Epithelial cell of esophagus (primary cell): ENCODE measurements at places on chromosomes 6 and 20.

GRCh38 chr20:7627734-7628663 is 312.3 kb downstream of the HAO1 start:
- DNase-seq, result peak; percentile 79

DNA sequence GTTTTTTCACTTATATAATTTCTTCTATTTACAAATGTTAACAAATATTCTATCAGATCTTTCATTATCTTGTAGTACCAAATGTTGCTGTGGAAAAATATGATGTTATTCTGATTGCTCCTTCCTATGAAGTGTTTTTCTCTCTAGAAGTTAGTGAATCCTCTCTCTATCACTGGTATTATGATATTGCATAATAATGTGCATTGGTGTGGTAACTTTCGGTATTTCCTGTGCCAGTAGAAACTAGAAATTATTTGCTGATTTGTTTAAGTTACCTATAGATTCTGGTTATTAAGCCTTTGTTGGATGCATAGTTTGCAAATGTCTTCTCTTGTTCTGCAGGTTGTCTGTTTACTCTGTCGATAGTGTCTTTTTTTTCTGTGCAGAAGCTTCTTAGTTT is 342.5 kb downstream of the CENPW start:
- DNase-seq, result peak; percentile 24

- DNase-seq, result no peak
Observed at GRCh38 chr6:398558-399078, 7.1 kb downstream of the IRF4 start.

DNA sequence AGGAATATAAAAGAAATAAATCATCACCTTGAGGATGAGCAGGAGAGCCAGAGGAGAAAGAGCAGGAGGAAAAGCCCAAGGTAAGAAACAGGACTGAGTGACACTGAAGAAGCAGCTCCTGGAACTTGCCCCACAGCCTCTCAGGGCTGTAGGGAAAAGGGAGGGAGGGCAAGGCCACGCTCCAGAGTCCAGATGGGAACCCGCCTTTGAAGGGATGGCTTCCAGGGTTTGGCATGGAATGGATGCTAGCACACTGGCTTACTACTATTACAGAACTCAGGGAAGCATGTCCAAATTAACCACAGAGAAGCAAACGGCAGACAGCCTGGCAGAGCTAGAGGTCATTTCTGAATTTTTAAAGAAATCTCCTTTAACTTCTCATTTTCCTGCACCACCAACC is 26.8 kb downstream of the RALGAPA2 start:
- no peak for DNase-seq

GRCh38 chr6:35341557-35341956 is 801 bp upstream of the PPARD start:
- peak; percentile 32 for DNase-seq

DNA sequence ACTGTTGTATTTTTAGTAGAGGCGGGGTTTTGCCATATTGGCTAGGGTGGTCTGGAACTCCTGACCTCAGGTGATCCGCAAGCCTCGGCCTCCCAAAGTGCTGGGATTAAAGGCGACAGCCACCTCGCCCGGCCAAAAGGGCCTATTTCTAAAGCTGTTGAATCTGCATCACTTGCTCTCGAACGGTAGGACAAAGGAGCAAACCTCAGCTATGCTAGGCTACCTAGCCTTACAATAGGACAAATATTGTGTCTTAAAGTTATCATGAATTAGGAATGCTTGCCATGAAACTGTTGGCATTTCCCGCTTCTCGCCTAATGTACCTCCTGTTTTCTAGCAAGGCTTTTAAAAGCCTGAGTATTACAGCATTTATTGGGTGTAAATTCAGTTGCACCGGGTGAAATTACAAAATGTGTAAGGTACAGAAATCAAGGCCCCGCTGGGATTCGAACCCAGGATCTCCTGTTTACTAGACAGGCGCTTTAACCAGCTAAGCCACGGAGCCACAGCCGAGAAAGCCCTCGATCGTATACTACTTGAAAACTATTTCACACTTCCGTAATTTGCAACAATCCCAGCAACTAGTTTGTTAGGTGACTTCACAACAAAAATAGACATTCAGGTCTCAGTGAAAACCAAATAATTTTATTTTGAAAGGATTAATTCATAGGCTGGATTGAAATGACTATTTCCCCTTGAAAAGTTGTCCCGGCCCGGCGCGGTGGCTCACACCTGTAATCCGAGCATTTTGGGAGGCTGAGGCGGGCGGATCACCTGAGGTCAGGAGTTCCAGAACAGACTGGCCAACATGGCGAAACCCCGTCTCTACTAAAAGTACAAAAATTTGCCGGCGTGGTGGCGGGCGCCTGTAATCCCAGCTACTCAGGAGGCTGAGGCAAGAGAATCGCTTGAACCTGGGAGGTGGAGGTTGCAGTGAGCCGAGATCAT is 211.6 kb upstream of the ZNF184 start:
- DNase-seq, result peak; percentile 88

DNA sequence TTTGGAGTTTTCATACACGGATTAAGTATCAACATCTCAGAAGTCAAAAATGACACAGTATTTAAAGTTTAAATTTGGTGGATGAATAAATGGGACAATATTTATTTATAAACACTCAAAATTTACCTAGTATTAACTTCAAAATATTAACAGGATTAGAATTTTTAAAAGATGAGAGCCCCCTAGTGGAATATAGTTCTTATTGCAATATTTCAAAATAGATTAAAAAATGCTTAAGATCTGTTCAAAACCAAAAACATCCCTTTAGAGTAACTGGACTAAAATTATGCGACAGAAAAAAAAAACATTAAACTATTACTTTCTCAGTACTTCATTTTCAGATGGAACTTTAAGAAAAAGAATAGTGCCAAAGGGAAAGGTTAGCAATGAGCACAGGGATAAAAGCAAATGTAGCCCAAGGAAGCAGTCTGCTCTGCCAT is 56.6 kb downstream of the SNX14 start:
- DNase-seq, result no peak

DNA sequence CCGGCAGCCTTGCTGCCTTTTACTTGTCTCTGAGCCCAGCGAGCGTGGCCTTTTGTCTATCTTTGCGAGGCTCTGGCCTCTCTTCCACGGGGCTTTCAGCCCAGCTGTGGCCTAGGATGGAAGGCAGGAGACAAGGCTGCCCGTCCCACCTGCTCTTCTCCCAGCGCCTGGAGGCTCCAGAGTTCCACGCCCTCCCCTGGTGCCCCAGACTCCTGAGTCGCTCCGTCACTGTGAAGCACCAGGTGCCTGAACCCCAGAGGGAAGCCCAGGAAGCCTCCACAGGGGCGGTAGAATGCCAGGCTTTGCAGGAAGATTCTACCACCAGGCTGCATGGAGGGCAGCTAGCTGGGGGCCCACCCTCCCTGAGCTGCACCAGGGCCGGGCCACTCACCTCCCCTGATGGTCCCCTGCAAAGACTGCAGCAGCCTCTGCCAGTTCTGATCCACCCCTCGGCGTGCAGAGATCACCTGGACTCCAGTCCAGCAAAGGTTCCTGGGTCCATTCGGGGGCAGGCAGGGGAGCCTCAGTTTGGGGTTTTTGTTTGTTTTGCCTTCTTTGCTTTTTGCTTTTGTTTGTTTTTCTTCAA is 384.6 kb downstream of the CDH4 start:
- no peak for DNase-seq

DNA sequence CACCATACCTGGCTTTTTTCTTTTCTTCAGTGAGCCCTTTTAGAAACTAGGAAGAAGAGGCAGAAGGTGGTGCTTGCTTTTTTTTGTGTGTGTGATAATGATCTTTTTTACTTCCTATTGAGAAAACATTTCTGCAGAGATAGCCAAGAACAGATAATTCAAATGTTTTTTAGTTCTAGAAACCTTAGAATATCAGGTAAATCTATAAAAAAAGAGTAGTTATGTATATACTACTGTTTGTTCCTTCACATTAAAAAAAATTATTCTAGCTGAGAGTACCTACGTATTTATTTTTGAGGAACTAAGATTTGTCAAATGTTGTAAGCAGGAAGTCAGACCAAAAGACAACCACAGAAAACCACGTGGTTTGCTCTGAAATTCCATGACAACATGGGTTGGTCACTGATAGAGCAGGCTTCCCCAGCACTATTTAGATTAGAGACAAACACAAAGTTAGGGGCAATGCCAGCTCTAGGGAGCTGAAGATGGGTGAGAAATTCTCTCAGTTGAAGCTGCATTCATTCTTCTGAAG is 12.8 kb downstream of the STK4 start:
- DNase-seq, result peak; percentile 11

DNA sequence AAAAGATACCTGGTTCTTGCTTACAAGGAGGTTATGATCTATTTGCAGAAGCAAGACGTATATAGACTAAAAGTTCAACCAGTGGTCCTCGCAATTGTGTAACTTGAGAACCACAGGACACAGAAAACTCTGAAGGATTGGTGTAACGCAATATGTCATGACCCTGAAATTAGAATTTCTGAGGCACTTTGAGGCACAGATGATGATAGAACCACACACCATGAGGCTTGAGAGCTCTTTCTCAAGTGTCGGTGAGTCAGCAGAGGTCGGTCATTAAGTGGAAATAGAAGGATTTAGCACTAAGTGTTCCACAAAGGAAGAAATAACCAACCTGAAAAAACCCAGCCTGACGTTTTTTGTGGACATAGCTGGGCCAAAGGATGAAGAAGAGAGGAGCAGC is 15.3 kb upstream of the CCN2 start:
- DNase-seq, result peak; percentile 59

GRCh38 chr6:144346719-144347447 is 61.7 kb downstream of the UTRN start:
- peak; percentile 86 for DNase-seq

DNA sequence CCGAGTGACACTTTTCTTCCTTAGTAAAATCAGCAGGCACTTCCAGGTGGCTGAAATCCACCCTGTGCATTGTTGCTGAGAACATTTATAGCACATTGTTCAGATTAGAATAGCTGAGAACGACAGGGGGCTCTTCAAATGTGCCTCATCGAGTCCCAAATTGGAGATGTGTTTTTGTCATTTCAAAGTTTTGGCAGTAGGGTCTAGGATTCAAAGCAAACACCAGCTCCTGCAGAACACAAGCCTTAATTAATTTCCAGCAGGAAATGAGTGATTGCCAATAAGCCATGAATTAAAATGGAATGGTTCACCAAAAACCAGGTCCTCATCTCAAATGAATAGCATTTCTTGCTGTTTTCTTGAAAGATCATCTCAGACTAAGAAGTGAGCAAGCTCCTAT is 171.6 kb downstream of the PLCB1 start:
- DNase-seq, result no peak

DNA sequence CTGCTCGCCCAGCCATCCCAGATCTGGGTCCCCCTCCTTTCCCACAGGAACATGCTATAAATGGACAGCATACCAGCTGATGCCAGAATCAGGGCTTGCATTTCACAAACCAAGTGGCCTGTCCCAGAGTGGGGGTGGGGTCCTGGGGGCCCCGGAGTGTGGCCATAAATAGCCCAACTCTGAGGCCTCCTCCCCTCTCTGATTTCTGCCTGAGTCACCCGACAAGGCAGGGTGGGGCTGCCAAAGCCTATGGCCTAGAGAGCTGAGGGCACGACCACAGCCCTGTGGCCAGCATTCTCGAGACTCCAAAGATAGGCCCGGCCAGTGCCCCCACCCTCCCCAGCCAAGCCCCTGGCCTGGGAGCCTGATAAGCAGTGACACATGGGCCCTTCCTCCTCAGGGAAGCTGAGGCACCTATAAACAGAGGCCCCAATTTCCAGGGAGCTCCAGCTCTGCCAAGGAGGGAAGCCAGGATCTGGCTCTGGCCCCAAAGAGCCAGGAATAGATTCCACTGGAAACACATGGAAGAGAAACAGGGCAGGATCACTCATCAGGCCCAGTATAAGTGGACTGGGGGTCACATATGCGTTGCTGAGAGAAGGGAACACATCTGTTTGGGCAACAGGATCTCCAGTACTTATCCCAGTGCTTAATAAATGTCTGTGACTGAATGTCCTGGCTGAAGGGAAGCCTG is 20.3 kb downstream of the SNTA1 start:
- DNase-seq, result peak; percentile 19

DNA sequence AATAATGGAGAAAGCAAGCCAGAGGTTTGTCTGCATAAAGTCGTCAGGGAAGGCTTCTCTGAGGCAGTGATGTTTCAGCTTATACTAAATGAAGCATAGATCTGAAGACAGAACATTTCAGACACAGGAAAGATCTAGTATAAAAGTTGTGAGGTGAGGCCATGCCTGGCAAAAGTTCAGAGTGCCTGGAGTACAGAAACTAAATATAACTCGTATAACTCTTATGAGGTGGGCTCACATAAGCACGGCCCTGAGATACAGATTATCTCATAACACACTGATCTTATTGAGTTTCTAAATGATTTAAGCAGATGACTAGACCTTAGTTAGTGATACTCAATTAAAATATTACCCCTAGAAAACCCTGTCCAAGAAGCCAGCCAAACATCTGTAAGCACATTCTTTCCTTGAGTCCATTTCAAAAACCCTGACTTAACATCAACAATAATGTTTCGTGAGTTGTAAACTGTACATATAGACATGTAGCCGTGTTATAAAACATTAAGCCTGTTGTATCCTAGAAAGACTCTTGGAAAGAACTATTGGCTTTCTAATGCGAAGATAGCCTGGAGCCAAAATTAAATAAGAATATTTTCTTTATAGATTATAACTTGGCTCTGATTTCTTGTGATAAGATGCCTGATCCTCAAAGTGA is 667.6 kb downstream of the TENT5A start:
- no peak for DNase-seq

DNA sequence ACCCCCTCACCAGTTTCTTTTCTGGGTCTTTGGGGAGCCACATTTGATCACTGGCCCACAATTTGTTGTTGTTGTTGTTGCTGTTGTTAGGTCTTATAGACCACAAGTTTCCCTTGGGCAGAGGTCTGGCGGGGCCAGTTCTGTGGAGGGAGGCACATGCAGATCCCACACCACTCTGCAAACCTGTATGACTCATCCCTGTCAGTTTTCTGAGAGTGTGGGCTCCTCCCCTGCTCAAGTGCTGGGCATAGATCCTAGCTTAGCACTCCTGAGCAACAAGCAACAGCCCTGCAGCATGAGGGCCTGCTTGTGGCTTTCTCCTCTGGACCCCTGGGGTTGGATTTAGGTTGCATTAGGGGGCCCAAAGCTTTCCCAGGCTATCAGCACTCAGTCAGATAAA is 411.1 kb upstream of the HTR1E start:
- DNase-seq, result peak; percentile 11

DNA sequence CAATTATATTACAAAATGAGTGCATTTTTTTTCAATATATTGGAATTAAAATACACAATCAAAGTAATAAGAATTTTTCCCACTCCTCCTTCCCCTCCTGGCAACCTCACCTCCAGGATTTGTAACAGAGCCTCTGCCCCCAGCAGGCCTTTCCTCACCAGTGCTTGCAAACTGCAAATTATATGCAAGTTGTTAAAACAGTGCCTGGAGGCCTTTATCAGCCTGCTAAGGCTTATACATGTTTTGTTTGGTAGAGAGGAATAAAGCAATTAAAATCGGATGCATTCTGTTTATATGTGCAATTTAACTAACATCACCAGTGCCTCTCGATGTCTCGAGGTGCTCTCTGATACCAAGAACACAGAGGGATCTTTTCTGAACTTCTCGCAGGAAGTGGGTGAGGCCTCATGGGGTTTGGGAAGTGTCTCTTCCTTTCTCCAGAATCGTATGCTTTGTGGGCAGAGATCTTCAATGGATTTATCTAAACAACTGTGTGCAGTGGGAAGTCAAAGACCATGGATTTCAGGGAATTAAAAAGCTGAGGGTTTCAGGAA is 186.8 kb downstream of the CDH26 start:
- no peak for DNase-seq
